ENCODE measurements at places on chromosomes 5 and 9. TPM values are rescaled to one million over a fixed set of nuclear protein-coding genes. Genes with fewer than 3 reads are reported as not detected.
A peak's percentile ranks its signal among the peaks of the same experiment; 100 is the strongest.

DNA sequence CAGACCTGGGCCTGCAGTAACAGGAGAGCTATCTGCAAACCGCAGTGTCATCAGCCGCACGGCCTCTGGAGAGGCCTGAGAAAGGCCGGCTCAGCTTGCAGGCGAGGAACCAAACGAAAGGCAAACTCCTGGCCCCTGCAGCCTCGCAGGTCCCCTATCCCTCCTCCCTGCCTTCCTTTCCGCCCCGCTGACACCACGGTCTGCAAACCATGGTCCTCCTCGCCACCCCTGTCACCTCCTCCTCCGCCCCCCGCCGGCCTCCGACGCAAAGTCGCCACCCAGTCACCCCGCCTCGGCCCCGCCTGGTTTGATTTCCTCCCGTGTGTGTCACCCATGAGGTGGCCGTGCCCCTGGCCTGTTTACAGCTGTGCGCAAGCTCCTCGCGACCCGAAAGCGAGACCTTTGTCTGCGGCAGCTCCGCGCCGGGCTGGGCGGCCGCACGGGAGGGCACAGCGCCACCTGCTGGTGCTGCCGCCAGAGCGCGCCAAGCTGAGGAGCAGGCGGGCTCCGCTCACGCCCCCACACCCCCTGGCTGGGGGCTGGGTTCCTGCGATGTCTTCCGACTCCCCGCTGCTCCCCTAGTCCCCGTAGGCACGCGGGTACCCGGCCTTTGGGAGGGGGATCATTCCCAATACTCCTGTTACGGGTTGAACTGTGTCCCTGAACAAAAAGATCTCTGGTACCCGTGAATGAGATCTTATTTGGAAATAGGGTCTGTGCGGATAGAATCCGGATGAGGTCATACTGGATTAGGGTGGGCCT is 19.4 kb downstream of the GBGT1 start:
- peak; percentile 80 for DNase-seq
- H3K4me1 ChIP-seq, result peaks cover 32% of the 10 kb centered on the region
- no peak overlapping the region for H3K27ac ChIP-seq
- H3K36me3 ChIP-seq, result no peaks in the 10 kb centered on the region
- H3K27me3 ChIP-seq, result no peaks in the 10 kb centered on the region
- peak overlapping the region; percentile 29 for H3K4me3 ChIP-seq

GRCh38 chr5:117359895-117360294 is 785.3 kb upstream of the SEMA6A start:
- H3K36me3 ChIP-seq, result no peaks in the 10 kb centered on the region
- no peak for DNase-seq
- no peaks in the 10 kb centered on the region for H3K4me1 ChIP-seq

The SEMA5A gene
- not detected for total RNA-seq

The ODF2 gene
- total RNA-seq, result 49.4 TPM

DNA sequence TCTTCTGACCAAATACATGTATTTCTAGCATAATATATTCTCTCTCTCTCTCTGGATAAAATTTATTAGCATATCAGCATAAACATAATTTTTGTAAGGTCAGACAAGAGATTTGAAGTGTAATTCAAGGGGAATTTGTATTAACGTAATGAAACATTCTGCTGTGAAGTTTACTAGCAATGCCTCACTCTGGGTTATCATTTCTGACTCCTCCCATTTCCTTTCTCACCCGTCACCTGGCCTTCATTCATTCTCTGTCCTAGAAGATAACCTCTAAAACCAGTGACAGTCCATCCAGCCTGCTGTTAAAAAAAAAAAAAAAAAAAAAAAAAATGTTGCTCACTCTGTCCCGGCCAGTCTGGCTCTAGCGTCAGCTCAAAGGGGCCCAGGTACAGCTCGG is 27.1 kb downstream of the GRAMD2B start:
- H3K27ac ChIP-seq, result no peak overlapping the region
- H3K27me3 ChIP-seq, result no peaks in the 10 kb centered on the region
- peaks cover 17% of the 10 kb centered on the region for H3K4me1 ChIP-seq
- DNase-seq, result no peak
- H3K4me3 ChIP-seq, result no peak overlapping the region

- no peaks in the 10 kb centered on the region for H3K36me3 ChIP-seq
- no peak overlapping the region for H3K4me3 ChIP-seq
- H3K27me3 ChIP-seq, result no peaks in the 10 kb centered on the region
- no peak overlapping the region for H3K27ac ChIP-seq
- DNase-seq, result no peak
These were observed 58.0 kb downstream of the TMEM215 start for GRCh38 chr9:32841314-32841713.

DNA sequence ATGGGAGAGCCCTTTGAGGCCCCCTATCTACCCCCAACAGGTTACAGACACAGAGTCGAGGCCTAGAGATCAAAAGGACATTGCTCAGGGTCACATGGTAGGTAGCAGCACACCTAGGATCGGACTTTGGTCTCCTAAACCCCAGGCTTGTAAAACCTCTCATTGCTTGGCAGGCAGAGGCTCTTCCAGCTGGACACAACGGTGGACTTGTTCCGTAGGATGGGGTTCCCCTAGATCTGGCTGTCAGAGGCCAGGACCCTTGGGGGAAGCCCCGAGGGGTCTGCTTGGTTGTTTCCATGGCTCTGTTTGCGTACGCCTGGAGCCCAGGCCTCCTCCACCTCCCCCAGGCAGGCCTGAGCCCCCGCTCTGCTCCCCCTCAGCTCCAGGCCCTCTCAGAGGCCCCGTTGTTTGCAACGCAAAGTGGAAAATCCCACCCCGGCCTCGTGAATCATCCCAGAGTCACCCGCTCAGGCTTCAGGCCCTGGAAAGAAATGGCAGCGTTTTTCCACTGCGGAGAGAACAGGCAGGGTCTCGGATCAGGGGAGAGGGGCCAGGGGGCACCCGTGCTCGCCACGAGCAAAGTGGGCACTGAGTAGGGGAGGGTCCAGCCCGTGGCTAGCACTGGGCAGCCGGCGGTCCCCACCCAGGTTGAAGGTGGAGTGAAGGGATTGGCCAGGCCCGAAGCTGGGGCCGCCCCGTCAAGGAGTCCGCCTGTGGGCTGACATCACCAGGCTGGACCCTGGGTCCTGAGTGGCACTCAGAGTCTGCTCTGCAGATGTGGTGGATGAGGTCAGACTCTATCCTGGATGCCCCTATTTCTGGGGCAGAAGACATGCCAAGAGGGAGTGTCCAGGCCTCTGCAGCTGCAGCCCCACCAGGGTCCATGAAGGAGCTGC is 19.8 kb downstream of the COL27A1 start:
- no peak for DNase-seq
- H3K27ac ChIP-seq, result no peak overlapping the region
- no peaks in the 10 kb centered on the region for H3K4me1 ChIP-seq

DNA sequence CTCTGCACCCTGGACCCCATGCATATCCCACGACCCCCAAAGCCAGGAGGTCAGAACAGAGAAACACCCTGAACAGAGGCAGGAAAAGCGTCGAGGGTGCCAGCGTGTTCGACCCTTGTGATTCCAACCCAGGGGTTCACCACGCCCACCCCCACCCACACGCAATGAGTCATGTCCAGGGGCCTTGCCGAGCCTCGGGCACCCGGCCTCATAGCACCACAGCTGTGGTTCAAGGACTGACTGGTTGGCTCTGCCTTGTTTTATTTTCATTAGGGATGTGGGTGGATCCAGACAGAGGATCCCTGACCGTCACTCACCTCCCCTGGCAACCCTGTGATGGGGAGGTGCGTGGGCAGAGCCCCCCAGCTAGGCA is 9.5 kb upstream of the QSOX2 start:
- H3K4me3 ChIP-seq, result no peak overlapping the region
- H3K36me3 ChIP-seq, result no peaks in the 10 kb centered on the region
- H3K4me1 ChIP-seq, result no peaks in the 10 kb centered on the region
- H3K27ac ChIP-seq, result no peak overlapping the region

- no peak for DNase-seq
- H3K4me1 ChIP-seq, result no peaks in the 10 kb centered on the region
- H3K4me3 ChIP-seq, result no peak overlapping the region
- peaks cover 39% of the 10 kb centered on the region for H3K27me3 ChIP-seq
- H3K27ac ChIP-seq, result no peak overlapping the region
These were observed 922 bp downstream of the LMX1B start for GRCh38 chr9:126614455-126615244.

- H3K4me1 ChIP-seq, result no peaks in the 10 kb centered on the region
- no peaks in the 10 kb centered on the region for H3K36me3 ChIP-seq
- no peak for DNase-seq
- peaks cover 66% of the 10 kb centered on the region for H3K27me3 ChIP-seq
- H3K4me3 ChIP-seq, result no peak overlapping the region
These were observed 89.8 kb upstream of the GABRP start for GRCh38 chr5:170693701-170694100.

All from PC-9 (cell line).